Activated CD4-positive, alpha-beta T cell treated with anti-CD3 and anti-CD28 coated beads, Interleukin-2, amount 50 U/mL, for 48 hours (primary cell): ENCODE measurements at places on chromosomes 13 and 19.

- no peak for DNase-seq
Measured at GRCh38 chr13:93951951-93952350, 527.5 kb downstream of the DCT start.

DNA sequence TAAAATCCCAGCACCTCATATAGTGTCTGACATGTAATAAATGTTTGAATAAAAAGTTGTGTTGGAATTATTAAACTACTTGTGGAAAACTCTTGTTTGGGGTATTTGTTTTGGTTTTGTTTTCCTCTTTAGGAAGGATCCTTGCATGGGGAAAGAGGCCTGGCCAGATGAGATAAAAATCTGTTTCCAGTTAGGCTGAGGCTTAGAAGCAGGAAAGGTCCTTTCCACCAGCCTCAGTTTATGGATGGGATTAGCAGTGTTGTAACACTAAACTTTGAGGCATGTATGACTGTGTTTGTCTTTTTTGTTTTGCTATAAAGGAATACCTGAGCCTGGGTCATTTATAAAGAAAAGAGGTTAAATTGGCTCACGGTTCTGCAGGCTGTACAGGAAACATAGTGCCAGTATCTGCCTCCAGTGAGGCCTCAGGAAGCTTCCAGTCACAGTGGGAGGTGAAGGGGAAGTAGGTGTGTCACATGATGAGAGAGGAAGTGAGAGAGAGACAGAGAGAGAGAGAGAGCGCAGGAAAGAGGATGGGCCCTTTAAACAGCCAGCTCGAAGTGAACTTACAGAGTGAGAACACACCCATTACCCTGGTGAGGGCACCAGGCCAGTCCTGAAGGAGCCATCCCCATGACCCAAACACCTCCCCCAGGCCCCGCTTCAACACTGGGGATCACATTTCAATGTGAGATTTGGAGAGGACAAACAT, 21.6 kb downstream of the SPATA13 start:
- no peak for DNase-seq

DNA sequence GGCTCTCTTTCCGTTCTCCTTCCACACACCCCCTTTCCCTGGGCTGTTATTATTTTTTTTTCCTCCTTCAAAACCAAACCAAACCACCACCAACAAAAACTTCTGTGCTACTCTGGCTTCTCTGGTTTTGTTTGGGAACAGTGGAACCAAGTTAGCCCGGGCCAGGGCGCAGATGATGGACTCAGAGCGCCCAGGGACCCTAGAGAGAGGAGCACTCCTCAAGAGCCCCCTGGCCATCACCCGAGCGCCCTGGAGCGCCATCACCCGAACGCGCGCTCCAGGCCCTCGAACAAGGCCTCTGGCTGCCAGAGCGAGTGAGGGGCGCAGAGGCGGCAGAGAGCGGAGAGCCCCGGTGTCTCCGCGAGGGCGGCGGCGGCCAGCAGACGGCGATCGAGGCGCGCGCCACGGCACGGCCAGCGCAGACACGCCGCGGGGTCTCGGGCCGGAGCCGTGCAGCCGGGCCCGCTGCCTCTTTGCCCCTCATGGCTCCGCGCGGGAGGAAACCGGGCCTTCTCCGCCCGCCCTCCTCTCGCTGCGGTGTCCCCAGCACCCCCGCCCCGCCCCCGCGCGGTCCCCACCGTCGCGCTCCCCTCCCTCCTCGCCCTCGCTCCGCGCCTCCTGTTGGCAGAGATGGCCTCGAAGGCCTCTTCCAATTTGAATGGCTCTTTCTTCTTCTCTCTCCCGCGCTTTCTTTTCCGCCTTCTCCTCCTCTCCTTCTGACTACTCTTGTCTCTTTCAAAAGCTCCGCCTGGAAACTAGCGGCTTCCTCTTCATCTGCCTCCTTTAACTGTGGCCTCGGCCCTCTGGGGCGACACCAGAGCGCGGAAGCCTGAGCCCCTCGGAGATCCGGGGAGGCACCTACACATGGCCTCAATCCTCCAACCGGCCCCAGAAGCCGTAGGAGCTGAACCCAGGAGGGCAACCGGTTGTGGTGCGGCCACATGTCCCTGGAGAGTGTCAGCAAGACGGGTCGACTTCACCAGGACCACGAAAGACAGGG, 4.1 kb upstream of the SOX1 start:
- DNase-seq, result no peak

- no peak for DNase-seq
Measured at GRCh38 chr19:53789708-53790678, 34.1 kb downstream of the NLRP12 start.

GRCh38 chr13:41610404-41610803, 153.1 kb downstream of the RGCC start:
- no peak for DNase-seq

GRCh38 chr19:21321996-21322395, 7.2 kb downstream of the ZNF708 start:
- DNase-seq, result no peak

GRCh38 chr13:64553411-64554129, 2676.6 kb downstream of the PCDH9 start:
- no peak for DNase-seq

- DNase-seq, result no peak
Measured at GRCh38 chr19:31591258-31591657, 242.0 kb upstream of the TSHZ3 start.

DNA sequence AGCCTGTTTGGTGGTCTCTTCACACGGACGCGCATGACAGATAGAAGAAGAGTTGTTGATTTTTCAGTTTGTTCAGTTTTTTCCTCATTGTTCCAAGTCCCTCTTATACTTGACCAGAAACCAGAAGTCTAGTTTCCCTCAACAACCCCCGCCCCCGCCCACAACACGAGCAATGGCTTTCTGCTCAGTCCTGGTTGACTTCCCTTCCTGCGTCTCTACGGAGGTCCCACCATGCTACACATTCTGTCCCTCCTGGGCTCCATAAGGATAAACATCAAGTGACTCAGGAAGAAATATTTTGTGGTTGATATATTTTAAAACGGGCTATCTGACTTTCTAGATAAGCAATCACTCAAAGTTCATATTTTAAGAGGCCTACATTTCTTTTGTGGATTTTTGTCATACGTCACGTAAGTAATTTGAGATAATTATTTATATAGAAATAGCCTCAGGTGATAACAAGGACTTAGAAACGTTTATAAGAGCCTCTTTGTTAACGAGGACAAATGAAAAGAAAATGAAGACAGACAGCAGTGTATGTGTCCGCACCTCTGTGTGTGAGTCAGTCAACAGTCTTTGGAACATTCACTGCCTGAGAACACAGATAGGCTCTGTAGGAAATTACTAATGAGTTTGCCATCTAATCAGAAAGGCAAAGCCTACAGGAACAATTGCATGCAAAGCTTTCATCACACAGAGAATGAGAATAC, 214.4 kb downstream of the RAP2A start:
- DNase-seq, result no peak

DNA sequence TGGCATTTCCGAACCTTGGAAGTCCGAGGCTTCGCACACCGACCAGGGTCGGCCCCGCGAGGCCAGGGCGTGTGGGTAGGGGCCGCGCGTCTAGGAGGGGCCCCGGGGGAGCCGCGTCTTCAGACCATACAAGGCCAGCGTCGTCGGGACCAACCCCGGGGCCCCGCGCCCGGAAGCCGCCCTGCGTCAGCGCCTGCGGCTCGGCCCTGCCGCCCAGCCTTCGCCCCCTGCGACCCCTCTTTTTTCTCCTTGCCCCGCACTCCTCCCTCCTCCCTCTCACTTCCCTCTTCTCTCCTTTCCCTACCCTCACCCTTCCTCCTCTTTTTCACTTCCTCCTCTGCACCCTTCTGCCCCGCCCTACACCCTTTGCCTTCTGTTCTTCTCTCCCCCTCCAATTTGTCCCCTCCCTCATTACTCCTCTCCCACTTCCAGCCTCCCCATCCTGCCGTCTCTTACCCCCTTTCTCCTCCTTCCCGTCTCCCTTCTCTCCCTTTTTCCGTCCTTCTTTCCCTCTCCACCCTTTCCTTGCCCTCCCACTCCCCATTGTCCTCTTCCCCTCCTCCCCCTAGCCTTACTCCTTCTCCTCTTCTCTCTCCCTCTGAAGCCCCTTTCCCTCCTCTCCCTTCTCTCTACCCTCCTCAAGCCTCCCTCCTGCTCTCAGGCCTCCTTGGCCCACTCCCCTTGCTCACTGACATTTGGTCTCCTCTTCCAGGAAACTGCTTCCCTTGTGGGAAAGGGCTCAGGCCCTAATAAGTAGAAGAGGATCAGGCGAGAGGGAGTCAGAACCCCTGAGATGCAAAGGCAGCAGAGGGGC, 2.2 kb upstream of the PLEKHG2 start:
- DNase-seq, result peak; percentile 73

GRCh38 chr13:112984954-112985802, 16.2 kb downstream of the MCF2L start:
- no peak for DNase-seq

DNA sequence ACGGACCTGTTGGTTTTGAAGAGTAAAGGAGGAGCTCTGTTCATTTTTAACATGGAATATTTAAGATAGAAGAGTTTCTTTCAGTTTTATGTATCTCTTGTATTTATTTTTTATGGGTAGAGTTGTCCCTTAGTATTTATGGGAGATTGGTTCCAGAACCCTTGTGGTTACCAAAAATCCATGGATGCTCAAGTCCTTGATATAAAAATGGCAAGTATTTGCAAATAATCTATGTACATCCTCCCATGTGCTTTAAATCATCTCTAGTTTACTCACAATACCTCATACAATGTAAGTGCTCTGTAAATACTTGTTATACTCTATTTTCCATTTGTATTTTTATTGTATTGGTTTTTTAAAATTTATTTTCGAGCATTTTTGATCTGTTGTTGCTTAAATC, 63.1 kb downstream of the TM9SF2 start:
- DNase-seq, result no peak

- no peak for DNase-seq
Measured at GRCh38 chr19:34096020-34096915, 76.0 kb upstream of the LSM14A start.

- peak; percentile 84 for DNase-seq
Measured at GRCh38 chr19:11587302-11587974, 9.8 kb upstream of the ZNF627 start.

- no peak for DNase-seq
Measured at GRCh38 chr13:110023729-110024644, 237.6 kb upstream of the IRS2 start.

DNA sequence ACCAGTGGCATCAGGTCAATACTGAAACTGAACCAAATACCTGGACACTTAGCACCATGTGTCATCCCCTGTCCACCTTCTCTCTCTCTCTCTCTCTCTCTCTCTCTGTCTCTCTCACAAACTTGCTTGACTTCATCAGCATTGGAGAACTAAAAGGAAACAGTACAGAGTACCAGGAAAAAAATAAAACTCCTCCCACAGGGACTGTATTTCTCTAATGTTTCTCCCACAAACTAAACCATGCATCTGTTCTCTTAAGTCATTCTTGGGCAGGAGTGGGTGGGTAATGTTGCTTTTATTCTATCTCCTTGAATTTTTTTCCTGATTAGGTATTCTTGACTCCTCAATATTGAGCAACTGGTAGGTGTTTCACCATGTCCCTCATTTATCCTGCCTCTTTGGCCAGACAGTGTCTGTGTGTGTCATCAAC, 112.9 kb upstream of the CACNA1A start:
- no peak for DNase-seq
